ENCODE measurements at places on chromosomes 2 and 18.

DNA sequence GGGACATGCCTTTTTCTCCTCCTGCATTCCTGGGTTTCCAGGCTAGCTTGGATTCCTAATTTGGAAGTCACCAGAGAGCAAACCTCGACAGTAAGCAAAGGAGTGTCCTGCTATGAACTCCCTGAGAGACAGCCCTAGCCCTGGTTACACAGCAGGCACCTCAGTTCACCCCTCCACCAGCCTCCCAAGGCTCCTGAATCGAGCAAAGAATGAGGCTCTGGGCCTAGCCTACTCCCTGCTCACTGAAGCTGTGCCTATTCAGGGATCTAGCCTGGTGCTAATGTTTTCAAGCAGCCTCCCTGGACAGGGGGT lies 66.7 kb upstream of the RMDN2 start:
- no peak for DNase-seq

DNA sequence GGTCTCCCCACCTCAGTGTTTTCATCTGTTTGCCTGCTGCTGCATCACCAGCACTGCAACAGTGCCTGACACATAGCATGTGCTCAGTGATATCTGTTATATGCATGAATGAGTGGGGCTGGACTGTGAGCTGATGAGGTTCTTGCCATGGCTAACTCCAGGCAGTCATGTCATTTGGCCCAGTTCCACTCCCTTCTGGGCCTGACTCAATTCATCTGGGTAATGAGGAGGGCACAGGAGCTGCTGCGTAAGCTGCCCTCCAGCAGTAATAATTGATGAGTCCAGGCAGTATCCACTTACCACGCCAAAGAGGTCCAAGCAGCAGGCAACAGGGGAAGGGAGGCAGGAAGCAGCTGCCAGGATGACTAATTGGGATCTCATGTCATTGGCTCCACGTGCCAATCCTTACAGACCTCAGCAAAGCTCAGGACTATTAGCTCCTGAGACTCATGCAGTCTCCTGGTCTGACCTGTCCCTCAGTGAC lies 34.1 kb upstream of the MAT2A start:
- no peak for DNase-seq

- DNase-seq: no peak
Measured at GRCh38 chr2:45675263-45675812, 23.9 kb downstream of the PRKCE start.

- no peak for DNase-seq
Measured at GRCh38 chr2:117308861-117309770, 505.4 kb upstream of the DDX18 start.

- no peak for DNase-seq
Measured at GRCh38 chr2:975095-975494, 24.4 kb downstream of the SNTG2 start.

DNA sequence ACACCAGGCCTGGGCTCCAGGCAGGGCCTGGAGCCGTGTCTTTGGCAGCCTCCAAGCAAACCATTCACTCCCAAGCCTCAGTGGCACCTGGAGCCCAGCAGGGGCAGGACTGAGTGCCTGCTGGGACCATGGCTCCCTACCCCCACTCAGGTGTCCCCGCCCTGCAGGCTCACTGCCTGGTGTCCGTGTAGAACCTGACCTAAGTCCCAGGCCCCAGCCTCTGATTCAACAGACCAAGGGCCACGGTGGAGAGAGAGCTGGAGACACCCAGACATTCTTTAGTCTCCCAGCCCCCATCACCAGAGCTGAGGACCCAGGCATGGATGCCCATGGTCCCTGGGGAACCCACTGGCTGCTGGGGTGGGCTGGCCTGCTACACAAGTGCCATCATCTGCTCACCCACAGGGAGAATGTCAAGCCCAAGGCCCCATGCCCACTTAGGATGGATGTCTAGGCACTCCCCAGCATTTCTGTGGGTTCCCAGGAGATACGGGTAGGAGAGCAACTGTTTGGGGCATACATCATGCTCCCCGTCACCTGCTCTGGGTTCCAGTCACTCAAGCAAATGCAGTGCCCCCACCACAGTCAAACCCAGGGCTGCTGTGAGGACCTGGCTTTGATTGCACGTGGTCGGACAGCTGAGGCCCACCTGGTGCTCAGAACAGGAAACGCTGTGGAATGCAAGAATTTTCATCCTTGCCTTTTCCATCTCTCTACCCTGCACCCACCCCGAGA lies 42.9 kb upstream of the ATG16L1 start:
- DNase-seq: no peak

GRCh38 chr2:68423966-68424650 lies 43.0 kb downstream of the FBXO48 start:
- DNase-seq: no peak

DNA sequence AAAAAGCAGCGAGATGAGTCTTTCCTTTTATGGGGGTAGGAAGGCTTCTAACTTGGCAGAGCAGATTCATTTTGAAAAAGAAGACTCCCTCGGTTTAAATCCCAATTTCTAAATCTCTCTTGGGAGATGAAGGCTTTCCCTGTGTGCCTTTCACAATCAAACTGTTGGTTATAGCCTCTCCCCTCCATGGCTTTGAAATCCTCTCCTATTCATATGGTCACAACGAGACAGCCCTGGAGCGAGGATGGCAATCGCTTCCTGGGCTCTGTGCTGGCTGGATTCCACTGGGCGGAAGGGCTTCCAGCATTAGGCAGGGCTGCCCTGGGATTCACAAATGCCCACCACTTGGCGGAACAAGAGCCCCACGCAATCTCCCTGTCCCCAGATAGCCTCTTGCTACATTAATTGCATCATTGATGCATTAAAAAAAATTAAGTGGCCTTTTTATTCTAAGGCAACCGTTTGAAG lies 1.6 kb downstream of the CAVIN2 start:
- no peak for DNase-seq

DNA sequence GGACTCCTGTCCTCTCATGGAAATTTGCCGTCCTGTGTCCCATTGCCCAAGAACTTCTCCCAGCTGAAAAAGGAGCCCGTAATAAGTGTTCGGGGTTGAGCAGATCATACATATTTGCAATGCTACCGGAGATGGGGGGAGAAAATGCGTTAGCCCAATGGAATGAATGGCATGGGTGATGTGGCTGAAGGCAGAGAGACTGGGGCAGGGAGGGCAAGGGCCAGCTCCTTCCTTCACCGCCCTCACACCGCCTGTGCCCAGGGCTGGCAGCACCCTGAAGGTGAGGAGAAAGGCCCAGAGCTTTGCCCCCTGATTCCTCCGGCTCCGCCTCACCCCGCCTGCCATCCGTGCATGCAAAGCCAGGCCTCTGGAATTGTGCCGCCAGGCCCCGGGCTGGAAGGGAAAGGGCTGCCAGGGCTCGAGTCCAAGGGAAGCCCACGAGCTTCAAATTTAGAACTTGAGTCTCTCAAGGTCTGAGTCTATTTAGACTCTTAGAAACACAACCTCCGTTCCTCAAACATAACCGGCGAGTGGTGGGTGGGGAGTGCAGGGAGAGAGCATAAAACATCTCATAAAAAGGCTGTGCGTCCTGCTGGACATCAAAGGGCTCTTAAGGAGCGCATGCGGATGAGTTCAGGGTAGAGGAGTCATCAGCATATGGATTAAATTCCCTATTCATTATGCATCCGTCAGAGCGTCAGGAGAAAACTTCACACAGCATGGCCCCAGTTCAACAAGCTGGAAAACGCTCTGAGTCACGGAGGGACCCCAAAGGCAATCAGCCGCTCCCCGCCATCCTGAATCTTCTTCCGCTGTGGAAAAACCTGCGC lies 121.7 kb upstream of the GLI2 start:
- no peak for DNase-seq

DNA sequence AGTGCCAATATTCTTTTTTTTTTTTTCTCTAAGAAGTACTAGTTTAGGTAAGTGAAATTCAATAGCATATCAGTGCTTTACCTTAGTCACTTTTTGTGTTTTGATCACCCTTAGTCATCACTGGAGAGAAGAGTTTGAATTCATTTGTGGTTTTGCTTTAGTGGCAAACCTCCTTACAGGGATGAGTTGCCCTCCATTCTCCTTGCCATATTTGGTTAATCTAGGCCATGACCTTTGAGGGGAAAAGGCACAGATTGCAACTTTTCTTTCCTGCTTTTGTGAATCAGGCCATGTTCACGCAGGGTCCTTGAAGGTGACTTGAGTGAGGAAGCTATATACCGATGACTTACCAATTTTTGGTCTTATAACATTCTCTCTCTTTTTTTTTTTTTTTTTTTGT lies 34.4 kb downstream of the PLEKHA3 start:
- no peak for DNase-seq
